ENCODE measurements at places on chromosomes 2 and 18. TPM values are rescaled to one million over a fixed set of nuclear protein-coding genes. Genes with fewer than 3 reads are reported as not detected.

DNA sequence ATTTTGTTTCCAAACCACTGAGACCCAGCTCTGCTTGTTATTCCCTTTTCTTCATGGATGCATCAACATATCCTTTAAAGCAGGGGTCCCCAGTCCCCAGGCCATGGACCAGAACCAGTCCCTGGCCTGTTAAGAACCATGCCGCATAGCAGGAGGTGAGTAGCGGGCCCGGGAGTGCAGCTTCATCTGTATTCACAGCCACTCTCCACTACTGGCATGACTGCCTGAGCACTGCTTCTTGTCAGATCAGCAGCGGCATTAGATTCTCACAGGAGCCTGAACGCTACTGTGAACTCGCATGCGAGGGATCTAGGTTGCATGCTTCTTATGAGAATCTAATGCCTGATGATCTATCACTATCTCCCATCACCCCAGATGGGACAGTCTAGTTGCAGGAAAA is 1.6 kb upstream of the POLI start:
- DNase-seq, result no peak

DNA sequence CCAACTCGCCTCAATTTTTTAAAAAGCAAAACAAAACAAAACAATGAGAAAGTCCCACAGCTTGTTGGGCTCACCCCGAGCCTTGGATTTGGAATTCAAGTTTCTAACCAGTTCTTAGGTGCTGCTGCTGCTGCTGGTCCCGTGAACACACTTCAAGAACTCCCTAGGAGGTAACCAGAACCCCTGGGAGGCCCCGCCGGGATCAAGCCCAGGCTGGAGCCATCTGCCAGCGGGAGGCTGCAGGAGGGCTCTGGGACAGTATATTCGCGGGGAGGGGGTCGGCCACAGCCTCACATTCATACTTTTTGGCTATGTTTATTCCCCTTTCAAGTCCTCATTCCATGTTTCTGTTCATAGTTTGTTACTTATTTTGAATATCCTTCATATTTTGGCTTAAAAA is 223.4 kb downstream of the TFCP2L1 start:
- no peak for DNase-seq

The IL36RN gene
- not detected for total RNA-seq

The AGPS gene
- total RNA-seq, result 46.9 TPM

The FAM228A gene
- total RNA-seq, result 0.17 TPM

The IL37 gene
- total RNA-seq, result not detected
